Head of caudate nucleus (tissue), 42 donors: ENCODE measurements at places on chromosomes 5 and 9.

DNA sequence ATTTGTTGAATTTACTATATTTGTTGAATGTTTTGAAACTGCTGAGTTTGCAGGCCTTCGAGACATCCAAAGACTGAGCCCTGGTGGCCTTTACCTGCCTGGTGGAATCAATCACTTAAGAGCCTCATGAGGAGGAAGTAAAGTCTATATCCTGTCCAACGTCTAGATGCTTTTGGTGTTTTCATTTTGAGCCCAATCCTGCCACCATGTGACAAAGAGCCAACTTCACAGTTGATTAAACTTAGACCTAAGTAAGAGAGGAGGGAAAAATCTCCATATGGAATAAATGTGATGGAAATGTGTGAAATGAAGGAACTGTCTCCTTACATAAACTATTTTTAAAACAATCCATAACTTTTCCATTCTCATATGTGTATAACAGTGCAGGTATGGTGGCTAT, 220.1 kb downstream of the PRR16 start:
- no peak for DNase-seq

DNA sequence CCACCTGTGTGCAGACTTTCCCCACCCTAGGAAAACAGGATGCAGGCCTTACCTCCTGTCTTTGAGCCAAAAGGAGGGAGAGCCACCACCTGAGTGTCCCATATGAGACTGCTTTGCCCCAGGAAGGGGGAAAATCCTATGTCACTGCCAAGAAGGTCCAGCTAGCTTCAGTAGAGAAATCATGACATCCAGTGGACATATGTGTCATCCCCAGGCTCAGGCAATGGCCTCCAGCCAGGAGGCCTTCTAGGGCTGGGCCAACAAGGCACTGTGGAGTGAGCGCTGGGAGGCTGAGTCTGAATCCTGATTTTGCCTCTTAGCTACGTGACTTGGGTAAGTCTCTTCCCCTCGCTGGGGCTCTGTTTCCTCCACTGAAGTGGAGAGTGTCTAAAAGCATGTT, 60.2 kb downstream of the SMIM23 start:
- no peak for DNase-seq

DNA sequence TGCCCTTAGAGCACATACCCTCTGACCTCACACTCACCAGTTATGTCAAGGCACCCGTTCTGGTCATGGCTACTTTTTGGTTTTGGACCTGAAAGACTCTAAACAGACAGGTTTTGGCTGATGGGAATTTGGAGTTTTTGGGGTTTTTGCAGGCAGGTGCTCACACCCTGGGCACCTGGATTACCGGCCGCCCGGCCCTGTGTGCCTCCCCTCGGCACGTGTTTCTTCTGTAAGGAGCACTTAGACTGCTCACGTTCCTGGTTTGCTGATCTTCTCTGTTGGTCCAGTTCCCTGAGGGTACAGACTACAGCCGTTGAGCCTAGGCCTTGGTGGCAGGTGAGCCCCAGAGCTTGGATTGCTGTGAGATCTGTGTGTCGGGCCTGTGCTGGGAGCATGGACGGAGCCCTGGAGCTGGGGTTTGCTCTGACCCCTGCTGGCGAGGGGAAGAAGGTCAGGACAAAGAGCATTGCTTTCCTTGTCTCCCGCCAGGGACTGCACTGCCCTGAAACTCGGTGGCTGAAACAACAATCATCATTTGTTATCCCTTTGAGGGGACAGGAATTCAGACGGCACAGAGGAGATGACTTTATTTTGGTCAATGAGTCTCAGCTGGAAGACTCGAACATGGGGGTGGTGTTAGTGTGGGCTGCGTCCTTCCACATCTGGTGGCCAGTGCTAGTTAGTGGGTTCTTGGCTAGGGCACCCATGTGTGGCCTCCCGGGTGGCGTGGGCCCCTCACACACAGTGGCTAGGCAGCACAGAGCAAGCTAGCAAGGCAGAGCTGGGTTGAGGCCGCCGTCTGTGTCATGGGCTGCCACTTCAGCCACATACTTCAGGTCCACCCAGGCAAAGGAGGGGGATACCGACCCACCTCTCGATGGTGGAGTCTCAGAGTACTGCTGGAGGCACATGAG, 76.4 kb downstream of the EHMT1 start:
- peak; percentile 88 for DNase-seq

DNA sequence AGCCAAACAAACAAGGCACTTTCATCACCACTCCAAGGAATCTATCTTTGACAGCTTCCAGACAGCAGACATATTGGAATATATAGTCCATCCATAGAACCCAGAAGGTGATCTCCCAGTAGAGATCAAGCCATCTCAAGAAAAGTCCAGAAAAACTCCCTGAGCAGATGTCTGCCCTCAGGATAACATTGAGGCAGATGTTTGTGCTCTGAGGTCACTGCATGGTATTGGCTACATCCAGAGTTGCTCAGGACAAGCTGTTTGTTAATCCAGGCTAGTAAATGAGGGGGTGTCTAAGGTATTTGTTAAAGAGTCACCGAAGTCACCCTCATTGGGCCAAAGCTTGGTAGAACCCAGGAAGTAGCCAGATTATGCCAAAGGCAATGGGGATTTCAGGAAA, 556.3 kb upstream of the KLF4 start:
- DNase-seq: no peak

- no peak for DNase-seq
Observed at GRCh38 chr9:95332860-95333259, 15.4 kb upstream of the FANCC start.

DNA sequence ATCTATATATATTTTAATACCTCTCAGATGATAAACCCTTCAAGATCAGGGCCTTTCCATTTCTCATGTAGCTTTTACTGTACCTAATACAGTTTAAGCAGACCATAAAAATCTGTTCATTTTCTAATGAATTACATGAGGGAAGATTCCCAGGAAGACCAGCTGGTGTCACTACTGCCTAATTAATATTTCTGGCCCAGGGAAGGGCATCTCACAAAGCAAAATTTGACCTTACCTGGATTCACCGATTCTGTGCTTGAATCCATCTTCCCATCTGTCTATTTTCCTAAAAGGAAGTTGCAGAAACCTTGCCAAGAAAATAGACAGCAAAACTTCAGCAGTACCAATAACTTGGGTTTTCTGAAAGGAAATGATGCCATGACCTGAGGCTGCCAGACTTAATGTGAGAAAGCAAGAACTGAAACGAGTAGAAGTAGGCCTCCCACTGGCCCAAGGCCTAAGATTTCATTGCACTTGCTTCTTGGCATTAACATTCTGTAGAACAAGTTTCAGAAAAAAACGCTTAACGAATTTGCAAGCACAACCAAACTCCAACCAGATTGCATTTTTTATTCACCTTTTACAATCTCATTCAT, 83.0 kb upstream of the GLIS3 start:
- DNase-seq: peak; percentile 56

- DNase-seq: no peak
Observed at GRCh38 chr9:83153030-83153429, 90.1 kb upstream of the RASEF start.

GRCh38 chr9:128323791-128324190, 1.2 kb downstream of the COQ4 start:
- no peak for DNase-seq

DNA sequence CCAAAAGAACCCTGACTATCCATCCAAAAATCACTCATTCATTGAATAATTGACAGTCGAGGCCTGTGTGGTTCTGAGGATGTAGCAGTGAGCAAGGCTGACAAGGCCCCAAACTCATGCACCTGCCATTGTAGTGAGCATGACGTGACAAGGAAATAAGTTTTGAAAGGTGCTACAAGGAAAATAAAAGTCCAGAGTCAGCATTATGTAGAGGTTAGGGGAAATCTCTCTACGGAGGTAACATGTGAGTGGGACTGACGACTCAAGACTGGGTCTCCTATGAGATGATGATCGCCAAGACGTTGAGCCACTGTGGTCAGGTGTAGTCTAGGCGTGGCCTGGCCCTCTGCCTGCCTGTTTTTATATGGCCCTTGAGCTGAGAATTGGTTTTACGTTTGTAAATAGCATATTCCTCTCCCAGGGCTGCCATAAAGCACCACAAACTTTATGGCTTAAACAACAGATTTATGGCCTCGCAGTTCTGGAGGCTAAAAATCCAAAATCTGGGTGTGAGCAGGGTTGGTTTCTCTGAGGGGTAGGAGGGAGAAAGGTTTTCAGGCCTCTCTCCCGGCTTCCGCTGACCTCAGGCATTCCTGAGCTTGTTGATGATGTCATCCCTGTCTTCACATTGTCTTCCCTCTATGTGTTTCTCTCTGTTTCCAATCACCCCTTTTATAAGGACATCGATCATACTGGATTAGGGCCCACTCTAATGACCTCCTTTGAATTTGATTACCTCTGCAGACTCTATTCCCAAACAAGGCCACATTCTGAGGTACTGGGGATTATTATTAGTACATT, 206.4 kb upstream of the EGFLAM start:
- no peak for DNase-seq

GRCh38 chr5:102700916-102701315, 54.2 kb upstream of the PAM start:
- DNase-seq: no peak

- DNase-seq: no peak
Observed at GRCh38 chr5:54601411-54602230, 84.1 kb downstream of the SNX18 start.

GRCh38 chr9:108153416-108153815, 663.8 kb upstream of the KLF4 start:
- no peak for DNase-seq

- no peak for DNase-seq
Observed at GRCh38 chr9:71985297-71985911, 74.0 kb downstream of the C9orf85 start.

DNA sequence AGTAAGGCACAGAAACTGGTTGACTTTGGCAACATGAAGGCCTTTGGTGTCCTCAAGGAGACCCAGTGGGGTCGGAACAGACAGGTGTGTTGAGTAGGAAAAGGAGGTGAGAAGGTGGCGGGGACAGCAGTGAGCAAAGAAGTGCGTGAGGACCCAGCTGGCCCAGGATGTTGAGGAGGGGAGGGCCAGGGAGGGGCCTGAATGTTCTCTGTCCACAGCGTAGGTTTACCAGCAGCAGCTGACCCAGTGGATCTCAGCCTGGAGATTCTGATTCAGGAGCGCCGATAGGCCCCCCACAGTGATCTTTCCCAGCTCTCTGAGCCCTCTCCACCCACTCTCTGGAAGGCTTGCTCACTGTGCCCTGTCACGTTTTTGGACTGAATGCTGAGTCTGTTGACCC, 88.5 kb downstream of the DAB2IP start:
- DNase-seq: no peak

DNA sequence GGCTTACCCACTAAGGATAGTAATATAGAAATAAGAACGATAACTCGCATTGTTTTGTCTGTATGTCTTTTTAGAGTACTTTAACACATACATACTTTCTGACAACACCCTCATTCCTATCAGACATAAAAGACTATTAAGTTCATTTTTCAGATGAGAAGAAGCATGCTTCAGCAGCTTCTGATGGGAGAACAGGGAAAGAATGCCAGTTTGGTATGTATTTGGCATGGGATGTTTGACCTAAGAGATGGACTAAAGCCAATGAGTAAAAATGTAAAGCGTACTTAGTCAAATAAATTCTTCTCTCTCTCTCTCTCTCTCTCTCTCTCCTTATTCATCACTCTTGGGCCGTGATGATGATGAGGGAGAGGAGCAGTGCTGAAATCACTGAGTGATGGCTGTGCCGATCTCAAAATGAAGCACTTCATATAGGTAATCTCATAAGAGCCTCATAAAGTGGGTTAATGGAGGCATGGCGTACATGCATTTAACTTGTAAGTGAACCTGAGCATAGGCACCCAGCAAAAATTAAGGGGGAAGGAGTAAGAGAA, 71.5 kb downstream of the SLIT3 start:
- no peak for DNase-seq

DNA sequence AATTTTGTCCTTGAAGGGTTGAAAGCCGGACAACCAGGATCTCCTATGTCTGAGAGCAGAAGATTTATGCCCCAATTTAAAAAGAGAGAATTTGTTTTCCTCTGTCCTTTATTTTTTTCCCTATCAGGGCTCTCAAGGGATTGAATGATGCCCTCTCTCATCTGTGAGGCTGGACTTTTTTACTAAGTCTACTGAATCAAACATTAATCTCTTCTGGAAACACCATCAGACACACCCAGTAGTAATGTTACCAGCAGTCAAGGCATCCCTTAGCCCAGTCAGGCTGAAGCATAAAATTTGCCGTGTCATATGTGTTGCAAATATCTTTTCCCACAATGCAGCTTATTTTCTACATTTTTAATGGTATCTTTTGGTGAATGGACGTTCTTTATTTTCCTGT, 1497.9 kb downstream of the MAT2B start:
- DNase-seq: no peak

DNA sequence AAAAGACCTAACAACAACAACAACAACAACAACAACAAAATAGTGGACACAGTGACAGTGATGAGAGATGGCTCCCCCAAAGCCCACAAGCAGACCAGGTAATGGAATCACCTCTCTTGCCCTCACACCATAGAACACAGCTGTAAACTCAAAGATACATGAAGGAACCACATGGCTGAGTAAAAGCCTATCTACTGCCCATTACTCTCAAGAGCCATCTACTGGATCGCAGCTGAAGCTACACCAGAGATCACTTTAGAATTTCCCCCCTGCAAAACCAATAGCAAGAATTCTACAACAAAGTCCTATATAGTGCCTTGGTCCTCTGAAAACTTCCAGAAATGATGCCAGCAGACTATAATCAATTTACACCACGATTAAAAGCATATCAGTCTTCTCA, 1537.6 kb upstream of the CDH9 start:
- DNase-seq: no peak

- DNase-seq: no peak
Observed at GRCh38 chr9:112285056-112285455, 48.4 kb downstream of the PTBP3 start.

GRCh38 chr5:175384724-175385552, 59.0 kb downstream of the DRD1 start:
- no peak for DNase-seq

DNA sequence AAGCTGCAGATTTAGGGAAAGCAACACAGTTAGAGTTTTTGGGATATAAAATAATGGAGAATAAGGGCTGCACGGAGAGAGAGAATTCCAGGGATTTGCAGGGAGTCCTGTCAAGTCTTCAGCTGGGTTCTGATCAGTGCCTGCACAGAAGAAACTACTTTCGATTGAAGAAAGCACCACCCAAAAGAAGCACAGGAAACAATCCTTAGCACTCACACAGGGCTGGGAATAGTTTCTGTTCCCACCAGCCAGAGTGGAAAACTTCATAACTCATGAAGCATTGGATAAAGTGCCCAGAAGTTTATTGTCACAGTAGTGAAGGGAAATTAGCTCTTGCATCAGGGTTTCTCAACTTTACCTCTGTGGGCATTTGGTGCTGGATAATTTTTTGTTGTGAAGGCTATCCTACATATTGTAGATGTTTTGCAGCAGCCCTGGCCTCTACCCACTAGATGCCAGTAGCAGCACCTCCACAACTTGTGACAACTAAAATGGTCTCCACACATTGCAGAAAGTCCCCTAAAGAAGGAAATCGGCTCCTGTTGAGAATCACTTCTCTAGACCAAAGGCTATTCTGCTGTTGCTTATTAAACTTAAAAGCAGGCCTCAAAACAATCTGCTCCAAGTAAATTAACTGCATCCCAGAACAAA, 71.0 kb upstream of the FAM120A start:
- DNase-seq: no peak

- no peak for DNase-seq
Observed at GRCh38 chr5:35160486-35161116, 69.7 kb downstream of the PRLR start.

- DNase-seq: no peak
Observed at GRCh38 chr5:57718155-57718554, 235.5 kb upstream of the ACTBL2 start.
